ENCODE measurements at places on chromosomes 2 and 18.

DNA sequence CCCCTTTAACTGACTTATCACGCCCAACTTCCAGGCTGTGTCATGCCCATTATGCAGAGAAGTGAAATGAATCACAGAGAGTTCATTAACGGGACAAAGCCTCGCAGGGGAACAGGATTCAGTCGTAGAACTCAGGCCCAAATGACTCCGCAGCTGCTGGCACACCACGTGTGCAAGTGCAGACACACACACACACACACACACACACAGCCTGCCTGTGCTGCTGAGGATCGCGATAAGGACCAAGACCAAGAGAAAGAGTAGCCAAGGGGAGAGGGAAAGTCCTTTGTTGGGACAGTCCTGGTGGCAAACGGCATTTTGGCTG lies 90.0 kb upstream of the TAF1B start:
- DNase-seq, result no peak

DNA sequence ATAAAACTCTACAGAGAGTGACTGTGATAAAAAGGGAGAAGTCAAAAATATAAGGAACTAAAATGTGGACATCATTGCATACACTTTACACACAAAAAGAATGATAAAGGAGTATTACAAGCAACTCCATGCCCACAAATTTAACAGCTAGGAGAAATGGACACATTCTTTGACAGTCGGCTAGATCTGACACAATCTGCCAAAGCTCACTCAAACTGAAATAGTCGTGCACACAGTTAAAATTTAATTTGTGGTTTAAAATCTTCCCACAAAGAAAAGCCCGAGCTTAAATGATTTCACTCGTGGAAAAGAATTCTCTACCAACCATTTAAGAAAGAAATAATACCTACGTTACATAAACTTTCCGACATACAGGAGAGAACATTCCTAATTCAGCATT lies 132.4 kb downstream of the ZAP70 start:
- DNase-seq, result no peak

DNA sequence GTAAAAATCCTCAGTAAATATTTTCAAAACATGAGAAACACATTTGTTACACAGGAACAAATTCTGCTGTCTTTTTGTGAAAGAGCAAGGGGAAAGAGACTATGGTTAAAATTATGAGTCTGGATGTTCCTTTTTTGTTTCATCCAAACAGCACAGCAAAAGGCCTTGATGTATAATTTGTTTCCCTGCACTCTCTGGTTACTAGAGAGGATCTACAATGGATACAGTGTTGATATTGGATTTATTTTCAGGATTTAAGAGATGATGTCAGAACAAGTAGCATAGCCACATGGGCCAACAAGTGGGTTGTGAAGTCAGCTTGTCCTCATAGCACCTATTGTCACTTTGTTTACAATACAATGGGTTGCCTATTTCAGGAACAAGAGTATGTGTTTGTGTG lies 11.3 kb upstream of the ERBB4 start:
- DNase-seq, result no peak

GRCh38 chr18:63147973-63148372 lies 171.6 kb downstream of the BCL2 start:
- DNase-seq, result no peak

DNA sequence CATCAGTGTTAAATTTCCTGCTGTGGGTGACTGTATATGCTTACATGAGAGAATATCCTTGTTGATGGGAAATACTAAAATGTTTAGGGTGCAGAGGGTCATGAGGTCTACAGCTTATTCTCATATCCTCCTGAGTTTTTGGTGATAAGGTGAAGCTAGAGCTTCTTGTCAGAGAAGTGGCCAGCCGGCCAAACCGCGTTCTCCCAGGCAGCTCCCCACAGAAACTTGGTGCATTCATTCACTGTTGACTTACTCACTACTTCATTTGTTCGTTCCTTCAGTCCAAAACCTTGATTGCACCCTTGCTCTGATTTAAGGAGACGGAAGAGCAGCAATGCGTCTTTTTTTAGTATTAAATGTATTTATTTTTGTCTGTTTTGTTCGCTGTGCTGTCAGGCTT lies 8.7 kb downstream of the SNED1 start:
- no peak for DNase-seq

GRCh38 chr18:74582642-74583041 lies 15.0 kb upstream of the ZNF407 start:
- DNase-seq, result no peak

DNA sequence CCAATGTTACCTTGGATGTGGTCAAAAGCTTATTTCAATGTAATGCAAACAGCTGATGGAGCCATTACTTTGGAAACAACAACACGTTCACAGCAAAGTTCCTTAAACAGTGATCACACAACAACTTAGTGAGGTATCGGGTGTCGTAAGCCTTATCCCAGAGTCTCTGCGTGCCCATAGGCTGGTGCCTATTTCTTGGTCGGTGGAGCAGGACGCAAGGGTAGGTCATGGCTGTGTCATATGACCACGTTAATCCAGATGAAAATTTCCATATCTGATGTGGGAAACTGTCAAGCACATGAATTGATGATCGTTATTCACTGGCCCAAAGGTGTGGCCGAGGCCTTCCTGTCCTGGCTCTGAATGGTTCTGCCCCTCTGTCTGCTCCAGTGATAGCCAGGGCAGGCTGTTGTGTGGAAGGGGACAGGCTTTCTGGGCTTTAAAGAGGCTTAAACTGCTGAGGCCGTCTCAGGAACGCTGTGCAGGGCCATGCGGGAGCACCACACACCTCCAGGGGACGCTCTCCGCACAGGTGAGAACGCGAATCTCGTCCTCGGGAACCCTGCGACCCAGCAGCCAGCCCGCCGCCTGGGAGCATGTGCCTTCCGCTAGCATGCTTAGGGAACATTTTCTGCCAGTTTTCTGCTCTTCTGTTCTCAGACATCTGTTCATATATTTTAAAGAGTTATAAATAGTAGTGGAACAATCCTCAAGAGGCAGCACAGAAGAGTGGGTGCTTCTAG lies 90.6 kb downstream of the KCTD1 start:
- no peak for DNase-seq

DNA sequence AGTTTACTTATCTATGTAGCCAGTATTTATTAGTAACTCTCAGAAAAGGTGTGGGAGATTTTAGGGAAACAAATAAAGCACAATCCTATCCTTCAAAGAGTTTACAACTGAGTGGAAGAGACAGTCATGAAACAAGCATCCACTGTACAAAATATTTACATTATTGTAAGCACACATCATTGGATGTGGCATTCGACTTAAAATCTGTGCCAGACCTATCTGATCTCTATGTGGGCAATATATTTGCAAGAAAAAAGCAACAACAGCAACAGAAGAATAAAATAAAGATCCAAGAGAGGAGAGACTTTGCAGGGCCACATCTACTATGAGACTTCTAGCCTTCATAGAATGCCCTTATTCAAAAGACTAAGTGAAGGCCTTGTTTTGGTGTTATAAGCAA lies 882.1 kb upstream of the PIK3C3 start:
- DNase-seq, result no peak

DNA sequence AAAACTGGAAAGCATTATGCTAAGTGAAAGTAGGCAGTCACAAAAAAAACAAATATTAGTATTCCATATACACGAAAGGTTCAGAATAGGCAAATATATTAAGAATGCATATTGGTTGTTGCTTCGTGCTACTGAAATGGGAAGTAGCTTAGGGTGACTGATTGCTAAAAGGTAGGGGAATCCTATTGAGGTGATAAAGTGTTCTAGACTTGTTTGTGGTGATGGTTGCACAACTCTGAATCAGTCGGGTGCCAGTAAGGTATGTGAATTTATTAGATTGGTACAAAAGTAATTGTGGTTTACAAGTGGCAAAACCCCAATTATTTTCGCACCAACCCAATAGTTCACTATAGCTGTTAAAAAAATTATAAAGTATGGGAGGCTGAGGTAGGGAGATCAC lies 20.7 kb downstream of the USP34 start:
- no peak for DNase-seq

- no peak for DNase-seq
These were observed 219.9 kb downstream of the PIK3C3 start for GRCh38 chr18:42174909-42175308.

GRCh38 chr18:42047721-42048120 lies 92.7 kb downstream of the PIK3C3 start:
- DNase-seq, result no peak

GRCh38 chr2:207782238-207783030 lies 12.7 kb upstream of the FZD5 start:
- peak; percentile 9 for DNase-seq

DNA sequence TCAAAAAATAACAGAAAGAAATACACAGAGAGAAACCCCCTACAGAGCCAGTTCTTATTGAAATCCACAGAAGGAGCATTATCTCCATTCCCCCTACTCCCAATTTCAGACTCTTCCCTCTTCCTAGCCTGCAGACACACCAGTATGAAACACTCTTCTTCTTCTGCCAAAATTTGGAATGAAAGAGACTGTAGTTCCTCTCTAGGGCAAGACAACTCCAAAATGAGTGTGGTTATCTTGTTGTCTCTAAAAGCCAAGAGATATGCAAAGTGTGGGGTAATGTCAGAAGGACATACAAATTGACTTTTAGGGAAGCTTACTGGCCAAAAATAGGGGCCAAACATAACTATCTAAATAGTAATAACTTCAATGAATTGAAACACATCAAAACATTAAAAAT lies 337.1 kb upstream of the SETBP1 start:
- no peak for DNase-seq

DNA sequence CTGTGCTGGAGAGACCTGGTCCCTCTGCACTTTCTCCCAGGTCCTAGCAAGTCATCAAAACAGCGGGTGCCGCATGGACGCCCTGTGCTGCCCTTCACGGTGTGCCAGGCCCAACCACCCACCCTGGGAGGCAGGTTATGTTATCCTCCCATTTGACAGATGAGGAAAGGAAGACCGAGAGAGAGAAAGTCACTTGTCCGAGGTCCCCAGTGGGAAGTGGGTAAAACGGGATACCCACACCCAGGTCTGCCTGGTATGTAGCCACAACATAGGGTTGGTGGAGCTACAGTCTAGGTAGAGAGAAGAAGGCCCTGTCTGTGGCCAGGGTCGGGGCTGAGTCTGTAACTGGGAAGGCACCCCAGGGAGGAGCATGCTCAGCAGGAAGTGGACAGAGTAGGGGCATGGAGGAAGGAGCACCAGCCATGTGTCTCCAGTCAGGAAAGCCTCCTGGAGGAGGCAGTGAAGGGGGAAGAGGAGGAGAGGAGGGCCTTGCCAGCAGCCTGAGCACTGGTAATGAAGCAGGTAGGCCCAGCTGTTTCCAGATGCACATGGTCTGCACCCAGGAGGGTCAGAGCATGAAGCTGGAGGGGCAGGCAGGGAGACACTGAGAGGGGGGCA lies 98.4 kb downstream of the ZFP36L2 start:
- DNase-seq, result no peak

GRCh38 chr2:37851828-37852584 lies 73.1 kb upstream of the RMDN2 start:
- no peak for DNase-seq

DNA sequence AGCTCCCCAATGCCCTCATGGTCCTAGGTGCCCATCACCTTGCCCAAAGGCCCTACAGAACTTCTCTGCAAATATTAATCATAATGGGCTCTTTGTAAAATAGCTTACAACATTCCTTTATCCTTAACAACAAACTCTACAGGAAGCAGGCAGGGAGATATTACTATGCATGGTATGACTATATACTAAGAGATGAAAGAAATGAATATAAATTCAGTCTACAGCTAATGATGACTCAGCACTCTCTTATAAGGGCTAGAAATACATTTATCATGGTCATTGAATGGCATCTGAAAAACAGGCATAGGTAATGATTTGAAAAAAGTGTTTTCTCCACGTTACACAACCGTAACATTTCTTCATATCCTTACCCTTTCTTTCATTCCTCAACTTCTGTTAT lies 254.8 kb upstream of the DSEL start:
- DNase-seq, result no peak

DNA sequence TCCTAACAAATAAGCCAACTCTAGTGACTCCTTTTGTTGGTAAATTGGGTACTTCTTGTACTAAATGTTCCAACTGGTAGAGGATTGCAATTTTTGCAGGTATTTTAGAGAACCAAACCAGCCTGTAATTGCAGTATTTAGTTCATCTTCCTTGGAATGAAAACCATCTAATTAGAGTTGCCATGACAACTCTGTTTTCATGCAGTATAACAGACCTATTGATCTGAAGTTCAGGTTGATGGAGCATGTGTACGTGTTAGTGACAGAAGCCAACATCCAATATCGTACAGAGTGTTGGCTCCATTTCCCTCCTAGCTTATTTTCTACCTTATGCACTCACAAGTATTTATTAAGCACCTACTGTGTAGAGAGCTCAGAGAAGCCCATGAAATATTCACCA lies 176.3 kb upstream of the FOSL2 start:
- DNase-seq, result no peak

GRCh38 chr2:236748801-236749200 lies 179.2 kb downstream of the ACKR3 start:
- no peak for DNase-seq

- DNase-seq, result no peak
These were observed 122.7 kb upstream of the SMAD7 start for GRCh38 chr18:49073437-49073836.

DNA sequence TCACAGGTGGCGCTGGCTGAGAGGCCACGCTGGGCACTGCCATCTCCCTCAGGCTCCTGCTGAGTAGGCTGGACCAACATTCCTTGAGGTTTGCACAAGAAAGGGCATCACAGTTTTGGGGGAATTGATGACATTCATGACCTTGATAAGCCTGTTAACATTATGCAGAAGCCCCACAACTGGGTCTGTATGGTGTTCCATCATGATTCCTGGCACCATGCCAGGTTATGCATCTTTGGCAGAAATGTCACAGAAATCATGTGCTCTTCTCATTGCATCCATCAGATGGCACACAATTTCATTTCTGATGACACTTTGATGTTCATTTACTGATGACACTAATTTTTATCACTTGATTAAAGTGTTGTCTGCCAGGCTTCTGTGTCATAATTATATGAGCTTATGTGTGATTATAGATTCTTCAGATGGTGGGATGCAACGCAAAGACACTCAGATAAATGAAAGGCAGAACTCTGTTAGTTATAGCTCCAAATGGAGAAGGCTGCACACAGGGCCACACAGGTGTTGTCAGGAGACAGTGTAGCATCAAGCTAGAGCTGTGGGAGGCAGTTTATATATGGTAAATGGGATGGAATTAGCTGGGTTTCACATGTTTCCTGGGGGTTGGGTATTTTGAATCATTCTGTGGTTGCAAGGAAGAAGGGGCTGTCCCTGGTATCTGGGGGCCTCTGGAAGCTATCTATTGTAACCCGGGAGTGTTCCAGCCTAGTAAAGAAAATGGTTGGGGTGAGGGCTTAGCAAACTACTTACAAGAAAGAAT lies 191.3 kb downstream of the SLC39A10 start:
- peak; percentile 4 for DNase-seq

Measured in SHP77 (cell line).